ENCODE measurements at places on chromosomes 16 and 17.
A peak's percentile ranks its signal among the peaks of the same experiment; 100 is the strongest.

DNA sequence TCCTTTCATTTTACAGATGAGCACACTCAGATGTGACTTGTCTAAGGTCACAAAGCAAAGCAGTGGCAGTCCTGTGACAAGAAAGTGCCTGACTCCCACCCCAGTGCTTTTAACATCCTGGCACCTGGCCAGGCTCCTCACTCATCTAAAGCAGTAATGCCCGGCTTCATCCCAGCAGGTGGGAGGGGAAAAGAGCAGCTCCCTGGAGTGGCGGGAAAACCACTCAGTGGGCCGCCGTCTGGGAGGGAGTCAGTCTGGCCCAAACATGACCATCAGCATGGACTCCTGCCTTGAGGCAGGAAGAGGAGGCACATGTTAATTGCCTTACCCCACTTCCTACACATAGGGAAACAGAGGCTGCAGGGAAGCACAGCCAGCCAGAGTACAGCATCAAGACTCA, 2.6 kb downstream of the PCGF2 start:
- no peak for DNase-seq

DNA sequence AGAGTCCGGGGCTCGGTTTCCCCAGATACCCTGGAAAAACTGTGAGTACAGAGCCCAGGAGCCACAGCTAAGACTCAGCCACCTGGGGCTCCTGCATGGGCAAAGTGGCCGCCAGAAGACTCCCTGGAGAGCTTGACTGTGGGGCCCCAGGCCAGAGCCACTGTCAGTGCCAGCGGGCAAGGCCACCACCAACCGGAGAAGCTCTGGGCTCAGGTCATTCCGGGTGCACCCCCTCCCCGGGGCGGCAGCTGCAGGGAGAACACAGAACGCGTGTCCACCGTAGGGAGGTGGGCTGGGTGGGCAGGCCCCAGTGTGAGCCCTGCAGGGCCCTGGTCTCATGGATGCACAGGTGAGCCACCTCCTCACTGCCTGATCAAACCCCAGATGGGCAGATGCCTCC, 22.3 kb upstream of the RBFOX3 start:
- DNase-seq = no peak

DNA sequence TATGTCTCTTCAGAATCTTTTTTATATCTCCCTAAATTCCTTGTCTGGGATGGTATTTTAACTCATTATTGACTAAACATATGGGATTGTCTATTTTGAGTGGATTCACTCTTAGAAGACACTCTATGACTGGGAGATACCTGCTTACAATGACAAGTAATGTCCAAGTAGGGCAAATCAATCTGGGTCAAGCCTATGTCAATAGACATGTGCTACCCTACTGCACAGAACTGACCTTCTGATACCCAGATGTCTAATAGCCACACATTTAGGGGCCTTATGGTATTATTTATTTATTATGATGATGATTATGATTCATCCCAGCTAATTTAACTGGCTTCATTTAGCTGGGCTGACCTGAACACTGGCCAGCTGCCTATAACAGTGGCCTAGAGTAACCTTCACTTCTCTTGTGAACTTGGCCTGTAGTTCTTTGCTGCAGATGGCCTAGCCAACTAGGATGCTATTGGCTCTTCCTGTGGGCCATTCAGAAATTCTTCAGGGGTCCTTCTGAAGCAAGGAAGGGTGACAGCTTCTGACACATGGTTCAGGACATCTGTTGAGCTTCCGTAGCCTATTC, 138.0 kb downstream of the ANKFN1 start:
- no peak for DNase-seq

GRCh38 chr17:48722201-48722907, at the start of gene PRAC1:
TSS of gene PRAC1 (minus strand) at chr17:48722518. CDS start at chr17:48722392, 126 bp downstream.
- DNase-seq = no peak

DNA sequence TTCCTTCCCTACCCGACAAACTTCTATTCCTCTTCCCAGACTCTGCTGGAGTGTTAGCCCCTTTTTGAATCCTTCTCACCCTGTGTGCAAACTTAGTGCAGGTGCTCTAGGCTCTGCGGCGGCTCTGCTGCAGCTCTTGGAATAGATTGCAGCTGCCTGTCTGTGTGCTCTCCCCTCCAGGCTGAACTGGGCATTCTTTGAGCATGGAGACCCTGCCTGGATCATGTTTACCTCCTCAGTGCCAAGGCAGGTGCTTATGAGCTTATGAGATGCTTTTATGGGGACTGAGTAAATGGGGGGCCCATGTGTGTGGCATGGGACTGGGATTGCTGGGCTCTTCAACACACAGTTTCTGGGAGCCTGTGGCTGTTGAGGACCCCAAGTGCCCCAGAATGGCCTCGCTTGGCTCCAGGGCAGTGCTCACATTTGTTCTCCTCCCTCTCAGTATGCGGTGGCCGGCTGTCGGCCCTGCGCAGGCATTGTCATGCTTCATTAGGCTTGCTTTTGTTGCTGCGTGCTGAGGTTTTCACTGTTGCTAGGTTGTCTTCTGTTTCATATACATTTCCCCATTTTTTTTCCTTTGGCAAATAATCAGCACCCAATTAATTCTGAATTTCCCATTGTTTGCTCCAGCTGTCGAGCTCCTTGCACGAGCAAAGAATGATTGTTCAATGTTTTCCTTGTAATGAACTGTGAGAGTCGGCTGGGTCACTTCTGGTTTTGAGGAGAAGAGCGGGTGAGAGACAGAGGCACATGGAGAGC, 185.5 kb upstream of the NLRP1 start:
- DNase-seq = no peak

DNA sequence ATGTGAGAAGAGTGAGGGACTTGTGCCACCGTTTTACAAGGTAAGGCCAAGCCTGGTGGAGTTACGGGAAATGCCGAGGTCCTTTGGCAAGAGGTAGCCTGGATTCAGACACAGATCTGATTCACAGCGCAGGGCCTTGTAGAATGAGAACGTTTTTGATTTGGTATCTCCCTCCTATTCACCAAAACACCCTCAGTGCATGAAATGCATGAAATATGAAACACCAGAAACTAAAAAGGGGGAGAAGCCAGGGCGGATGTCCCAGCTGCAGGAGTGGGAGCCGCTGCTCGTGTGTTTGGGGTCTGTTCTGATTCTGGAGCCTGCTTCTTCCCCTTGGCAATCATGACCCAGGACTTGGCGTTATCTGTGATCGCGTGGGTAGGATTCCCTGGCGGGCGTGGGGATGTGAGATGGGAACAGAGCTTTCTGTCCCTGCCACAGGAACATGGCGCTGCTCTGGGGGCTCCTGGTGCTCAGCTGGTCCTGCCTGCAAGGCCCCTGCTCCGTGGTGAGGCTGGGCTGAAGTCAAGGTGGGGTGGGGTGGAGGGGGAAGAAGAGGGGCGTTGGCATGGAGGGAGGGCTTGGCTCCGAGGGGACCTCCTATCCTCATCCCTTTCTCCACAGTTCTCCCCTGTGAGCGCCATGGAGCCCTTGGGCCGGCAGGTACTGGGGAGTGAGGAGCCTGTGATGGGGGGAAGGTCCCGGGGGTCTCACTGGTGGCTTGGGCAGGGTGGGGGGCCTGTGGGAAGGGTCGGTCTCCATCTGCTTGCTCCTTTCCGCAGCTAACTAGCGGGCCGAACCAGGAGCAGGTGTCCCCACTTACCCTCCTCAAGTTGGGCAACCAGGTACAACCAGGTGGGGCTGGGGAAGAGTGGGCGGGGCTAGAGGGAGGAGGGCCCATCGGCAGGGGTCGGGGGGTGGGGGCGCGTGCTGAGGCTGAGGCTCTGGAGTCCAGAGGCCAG, 2.2 kb downstream of the SERPINF2 start:
- no peak for DNase-seq

DNA sequence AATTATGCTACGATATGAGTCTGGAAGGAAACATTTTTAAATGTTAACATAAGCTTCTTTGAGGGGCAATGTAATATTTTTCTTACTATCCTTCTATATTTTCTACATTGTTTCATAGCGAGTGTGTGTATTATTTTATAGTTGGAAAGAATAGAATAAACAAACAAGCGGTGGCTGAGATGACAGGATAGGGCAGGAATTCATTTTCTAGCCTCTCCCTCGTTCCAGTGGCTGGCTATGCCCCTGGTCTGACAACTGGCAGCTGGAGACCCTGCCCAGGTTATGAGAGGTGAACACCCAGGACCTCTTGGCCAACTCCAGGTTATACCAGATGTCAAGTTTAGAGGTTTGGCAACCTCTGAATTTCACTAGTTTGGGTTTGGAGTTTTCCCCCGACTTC, 14.5 kb upstream of the TNRC6C start:
- DNase-seq = no peak

DNA sequence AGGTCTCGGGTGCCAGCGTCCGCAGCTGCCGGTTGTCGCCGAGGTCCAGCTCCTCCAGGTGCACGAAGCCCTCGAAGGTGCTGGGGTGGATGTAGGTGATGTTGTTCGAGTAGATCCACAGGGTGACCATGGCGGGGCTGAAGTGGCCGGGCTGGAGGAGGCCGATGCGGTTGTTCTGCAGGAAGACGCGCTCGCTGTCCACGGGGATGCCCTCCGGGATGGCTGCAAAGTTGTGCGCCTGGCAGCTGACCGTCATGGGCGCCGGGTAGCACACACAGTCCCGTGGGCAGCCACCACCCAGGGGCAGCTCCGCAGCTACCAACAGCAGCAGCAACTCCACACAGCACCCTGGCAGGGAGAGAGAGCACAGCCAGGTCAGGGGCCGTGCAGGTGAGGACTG, 87.7 kb downstream of the RTN4RL1 start:
- no peak for DNase-seq

DNA sequence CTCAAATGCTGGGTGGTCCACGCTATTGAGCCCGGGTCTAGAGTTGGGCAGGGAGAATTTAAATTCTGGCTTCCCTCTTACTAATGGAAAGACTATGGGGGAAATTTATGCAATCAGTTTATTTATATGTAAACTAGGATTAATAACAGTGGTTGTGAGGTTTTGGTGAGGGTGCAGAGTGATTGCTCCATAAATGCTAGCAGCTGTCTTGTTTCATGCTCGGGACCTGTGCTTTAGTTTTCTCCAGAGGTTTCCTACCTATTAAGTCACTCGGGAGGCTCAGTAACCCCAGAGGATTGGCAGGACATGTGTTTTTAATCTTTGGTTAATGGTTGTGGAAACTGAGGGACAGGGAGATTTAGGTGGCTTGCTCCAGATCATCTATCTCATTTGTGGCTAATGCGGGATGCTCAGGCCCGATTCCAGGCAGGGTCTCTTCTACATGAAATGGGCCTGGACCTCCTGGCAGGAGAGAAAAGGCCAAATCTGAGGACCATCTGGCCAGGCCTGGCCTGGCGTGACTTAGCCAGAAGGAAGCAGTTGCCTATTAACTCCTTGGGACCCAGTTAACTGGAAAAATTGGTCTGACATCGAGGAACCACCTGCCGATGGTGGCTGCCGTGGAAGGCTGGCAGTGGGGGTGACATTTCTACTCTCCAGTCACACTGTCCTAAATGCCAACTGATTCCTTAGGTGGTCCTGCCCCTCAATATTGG, 2.1 kb downstream of the PRCD start:
- DNase-seq = no peak

- DNase-seq = no peak
Measured at GRCh38 chr16:986925-987582, 5.5 kb downstream of the SOX8 start.

DNA sequence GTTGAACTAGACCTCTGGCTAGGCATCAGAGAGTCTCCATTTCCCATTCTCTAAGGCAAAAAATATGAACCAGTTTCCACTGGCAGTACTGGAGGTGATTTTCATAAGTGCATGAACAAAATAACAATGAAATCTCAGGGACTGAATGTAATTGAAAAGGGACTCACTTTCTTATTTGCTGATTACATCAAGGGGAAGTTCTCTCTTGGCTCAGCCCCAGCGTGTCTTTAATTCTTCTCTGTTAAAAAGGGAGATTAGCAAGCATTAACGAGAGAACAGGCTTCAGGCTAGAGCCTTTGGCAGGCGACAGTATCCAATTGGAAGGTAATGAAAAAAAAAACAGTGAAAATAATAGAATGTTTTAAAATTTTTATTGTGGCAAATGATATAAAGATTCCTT, 34.0 kb upstream of the ADAMTS18 start:
- DNase-seq = no peak

DNA sequence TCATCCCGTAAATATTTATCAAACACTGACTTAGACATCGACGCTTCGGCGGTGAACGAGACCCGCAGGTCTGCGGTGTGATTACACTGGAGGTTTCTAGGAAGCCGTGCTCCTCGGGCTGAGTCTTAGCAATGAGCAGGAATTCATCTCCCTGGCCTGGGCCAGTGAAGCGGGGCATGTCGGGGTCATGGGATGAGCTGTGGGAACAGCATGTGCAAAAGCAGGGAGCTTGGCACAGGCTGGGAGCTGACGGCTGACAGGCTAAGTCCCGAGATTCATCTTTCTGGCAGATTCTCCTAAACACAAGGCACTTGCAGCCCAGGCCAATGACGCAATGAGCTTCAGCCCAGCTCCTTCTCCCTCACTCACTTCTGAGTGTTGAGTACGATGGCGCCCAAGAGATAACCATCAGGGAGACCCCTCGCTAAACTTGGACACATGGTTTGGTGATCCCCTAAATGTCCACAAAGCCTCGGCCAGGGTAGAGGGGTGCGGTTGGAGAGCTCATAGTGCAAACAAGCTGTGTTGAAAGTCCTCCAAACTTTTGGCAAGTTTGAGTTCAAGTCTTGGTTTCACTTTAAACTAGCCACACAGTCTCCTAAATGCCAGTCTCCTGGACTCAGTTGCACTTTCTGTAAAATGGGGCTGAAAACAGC, 12.8 kb downstream of the CRISPLD2 start:
- no peak for DNase-seq

GRCh38 chr16:2194852-2195321, 1.5 kb downstream of the CASKIN1 start:
- peak; percentile 35 for DNase-seq

- DNase-seq = no peak
Measured at GRCh38 chr16:78365366-78365765, 265.9 kb downstream of the WWOX start.

DNA sequence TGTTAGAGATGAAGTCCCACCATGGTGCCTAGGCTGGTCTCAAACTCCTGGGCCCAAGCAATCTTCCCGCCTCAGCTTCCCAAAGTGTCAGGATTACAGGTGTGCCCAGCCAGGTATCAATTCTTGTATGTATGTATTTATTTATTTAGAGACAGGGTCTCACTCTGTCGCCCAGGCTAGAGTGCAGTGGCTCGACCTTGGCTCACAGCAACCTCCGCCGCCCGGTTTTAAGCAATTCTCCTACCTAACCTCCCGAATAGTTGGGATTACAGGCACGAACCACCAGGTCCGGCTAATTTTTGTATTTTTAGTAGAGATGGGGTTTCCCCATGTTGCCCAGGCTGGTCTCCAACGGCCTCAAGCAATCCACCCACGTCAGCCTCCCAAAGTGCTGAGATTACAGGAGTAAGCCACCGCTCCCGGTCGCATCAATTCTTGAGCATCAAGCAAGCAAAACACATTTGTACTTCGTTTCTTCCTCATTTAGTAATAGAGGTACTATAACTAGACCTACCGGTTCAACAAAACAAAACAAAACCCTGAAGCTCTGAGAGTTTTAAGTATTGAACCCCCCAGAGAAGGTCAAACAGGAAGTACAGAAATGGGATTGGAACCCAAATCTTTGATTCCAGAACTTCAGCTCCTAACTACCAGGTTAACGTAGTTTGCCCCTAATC, 1.0 kb upstream of the ZNF500 start:
- no peak for DNase-seq

DNA sequence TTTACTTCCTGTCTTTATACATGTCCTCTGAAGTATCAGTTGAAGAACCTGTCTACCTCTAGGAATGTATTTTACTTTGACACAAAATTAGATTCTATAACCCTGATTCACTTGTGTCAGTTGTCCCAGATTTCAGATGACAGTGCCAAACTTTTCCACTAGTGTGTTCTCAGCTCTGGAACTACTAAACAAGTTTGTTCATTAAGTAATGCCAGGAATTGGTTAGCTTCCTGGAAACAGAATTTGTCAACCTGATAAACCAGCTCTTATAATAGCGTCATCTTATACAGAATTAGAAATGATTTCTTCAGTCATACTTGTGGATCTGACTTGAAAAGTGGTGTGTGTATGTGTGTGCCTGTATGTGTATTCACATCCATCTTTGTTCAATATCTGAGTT, 7.4 kb downstream of the MAP3K3 start:
- DNase-seq = no peak
